ENCODE measurements at places on chromosomes 1 and 21. TPM values are rescaled to one million over a fixed set of nuclear protein-coding genes. Genes with fewer than 3 reads are reported as not detected.

DNA sequence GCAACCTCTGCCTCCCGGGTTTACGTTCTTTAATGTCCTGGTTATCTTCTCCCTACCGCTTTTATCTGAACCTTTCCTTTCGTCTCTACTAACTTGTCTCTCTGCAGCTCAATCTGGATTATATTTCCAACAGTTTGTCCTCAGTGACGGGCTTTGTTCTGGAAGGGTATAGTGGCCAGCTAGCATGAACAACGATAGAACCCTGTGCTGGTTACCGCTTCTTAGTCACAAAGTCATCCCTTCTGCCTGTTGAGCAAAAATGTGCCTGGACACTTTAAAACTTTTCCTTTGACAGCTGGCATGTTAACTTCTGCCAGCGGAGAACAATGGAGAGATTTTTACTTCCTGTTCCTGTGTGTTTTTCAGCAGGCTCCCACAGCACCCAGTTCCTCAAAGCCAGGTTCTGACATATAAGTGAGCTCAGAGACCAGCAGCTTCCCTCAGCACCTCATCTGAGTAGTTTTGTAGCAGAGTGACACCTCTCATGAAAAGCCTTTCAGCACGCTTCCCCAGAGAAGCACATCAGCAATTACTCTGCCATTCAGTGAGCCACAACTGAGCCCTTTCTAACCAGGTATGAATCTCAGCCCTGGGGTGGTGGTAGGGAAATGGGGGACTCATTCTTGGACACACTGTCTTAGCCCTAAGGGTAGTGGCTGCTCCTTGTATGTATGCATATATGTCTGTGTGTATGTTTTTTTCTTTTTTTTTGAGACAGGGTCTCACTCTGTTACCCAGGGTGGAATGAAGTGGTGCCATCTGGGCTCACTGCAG, 23.6 kb upstream of the CCDC17 start:
- H3K27ac ChIP-seq: no peak overlapping the region
- peaks cover 16% of the 10 kb centered on the region for H3K4me1 ChIP-seq
- H3K4me3 ChIP-seq: no peak overlapping the region
- H3K27me3 ChIP-seq: no peaks in the 10 kb centered on the region
- no peak for DNase-seq
- H3K36me3 ChIP-seq: peaks cover 69% of the 10 kb centered on the region

DNA sequence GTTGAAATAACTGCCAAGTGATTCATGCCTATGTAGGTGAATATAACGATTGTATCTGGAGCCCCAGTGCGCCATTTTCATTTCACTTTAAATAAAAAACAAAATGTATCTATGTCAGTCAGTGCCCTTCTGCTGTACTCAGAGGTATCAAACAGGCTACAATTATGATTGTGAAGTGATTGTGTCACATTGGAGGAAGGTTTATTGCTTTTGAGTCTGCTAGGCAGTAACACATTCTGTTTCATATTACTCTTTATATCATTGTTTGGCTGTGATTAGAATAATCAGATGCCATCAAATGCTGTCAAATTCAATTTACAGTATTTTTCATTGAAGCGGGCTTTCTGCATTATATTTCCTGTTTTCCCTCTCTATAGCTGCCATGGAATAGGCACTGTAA, 171.9 kb downstream of the KCTD3 start:
- H3K27ac ChIP-seq: no peak overlapping the region
- H3K27me3 ChIP-seq: no peaks in the 10 kb centered on the region
- H3K4me3 ChIP-seq: no peak overlapping the region
- H3K36me3 ChIP-seq: no peaks in the 10 kb centered on the region
- no peak for DNase-seq
- H3K4me1 ChIP-seq: no peaks in the 10 kb centered on the region

DNA sequence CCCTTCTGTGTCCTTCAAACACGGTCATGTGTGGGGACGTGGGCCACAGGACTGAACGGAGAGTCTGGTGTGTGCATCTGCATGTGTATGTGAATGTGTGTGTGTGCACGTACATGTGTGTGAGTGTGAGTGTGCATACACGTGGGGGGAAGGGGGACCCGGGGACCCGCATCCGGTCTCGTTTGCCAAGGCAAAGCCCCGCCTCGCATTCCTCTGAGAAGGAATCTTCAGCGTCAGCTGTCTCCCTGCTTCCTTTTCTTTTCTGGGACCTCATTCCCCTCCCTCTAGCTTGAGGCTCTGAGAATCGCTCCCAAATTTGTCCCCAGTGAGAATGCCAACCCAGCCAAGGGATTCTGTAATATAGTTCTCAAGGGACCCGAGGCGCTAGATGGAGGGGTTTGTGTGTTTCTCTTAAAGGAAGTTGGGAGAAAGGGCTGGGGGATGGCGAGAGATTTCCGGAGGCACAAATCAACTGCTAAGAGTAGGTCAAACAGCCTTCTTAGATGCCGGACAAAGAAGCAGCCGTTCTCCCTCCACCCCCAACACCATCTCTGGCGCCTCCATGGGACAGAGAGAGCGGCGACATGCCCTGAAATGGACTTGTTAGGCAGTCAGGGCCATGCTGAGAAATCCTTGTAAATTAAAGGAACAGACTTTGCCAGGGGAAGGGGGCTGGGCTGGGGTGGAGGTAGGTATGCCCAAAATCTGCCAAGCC, 6.6 kb downstream of the IFFO2 start:
- peaks cover 98% of the 10 kb centered on the region for H3K4me1 ChIP-seq
- H3K27me3 ChIP-seq: no peaks in the 10 kb centered on the region
- H3K4me3 ChIP-seq: peak overlapping the region; percentile 52
- H3K36me3 ChIP-seq: no peaks in the 10 kb centered on the region
- DNase-seq: peak; percentile 53

- H3K4me3 ChIP-seq: no peak overlapping the region
- H3K4me1 ChIP-seq: no peaks in the 10 kb centered on the region
- no peak for DNase-seq
- no peaks in the 10 kb centered on the region for H3K36me3 ChIP-seq
These were observed 48.4 kb downstream of the SLAMF6 start for GRCh38 chr1:160474392-160475242.

DNA sequence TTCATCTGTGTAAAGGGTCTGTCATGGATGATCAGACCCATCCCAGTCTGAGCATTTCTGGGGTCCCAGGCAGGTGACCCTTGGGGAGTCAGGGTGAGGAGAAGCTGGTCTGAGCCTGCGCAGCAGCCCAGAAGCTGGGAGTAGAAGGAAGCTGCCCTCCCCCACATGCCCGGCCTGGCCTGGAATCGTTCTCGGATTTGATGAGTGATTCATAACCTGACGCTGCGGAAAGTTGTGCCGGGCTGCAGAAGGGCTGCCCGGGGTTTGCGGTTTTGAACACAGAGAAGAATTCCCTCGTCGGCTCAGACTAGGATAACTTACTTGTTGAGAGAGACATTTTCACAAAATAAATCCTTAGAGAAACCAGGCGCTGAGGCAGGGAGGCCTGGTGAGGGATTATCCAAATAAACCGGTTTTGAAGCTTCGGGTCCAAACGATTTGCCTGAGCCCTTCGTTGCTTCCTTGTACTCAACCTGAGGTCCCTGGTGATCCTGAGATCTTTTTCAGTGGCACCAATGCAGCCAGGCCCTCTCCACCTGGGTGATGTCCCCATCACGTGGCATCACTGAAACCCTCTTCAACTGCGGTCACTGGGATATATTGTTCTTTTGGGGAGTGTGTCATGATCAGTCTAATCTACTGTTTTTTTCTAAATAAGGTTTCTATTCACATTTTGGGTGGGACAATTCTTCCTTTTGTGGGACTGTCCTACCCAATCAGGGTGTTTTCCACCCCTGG, 29.2 kb downstream of the EPHB2 start:
- H3K36me3 ChIP-seq: no peaks in the 10 kb centered on the region
- DNase-seq: no peak

AMY1B gene
- 5.8 TPM for total RNA-seq

IL12RB2 gene
- total RNA-seq: 1.3 TPM

Data from lower lobe of right lung (tissue), 2 donors.